ENCODE measurements at places on chromosomes 4 and X.

DNA sequence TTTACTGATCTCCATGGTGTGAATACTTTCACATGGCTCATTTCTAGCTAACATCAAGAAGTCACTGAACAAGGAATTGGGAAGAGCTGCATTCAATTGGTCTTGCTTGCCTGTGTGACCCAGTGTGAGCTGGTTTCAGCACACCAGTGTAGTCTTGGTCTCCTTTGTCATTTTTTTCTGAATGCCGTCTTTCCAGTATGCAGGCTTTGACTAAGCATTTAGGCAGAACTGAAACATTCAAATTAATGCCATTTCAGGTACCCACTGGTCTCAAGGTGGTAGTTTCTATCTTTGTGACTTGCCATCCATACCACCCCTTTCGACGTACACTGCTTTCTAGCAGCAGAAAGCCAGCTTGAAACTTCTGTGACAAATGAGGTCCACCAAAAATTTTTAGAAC lies 550.5 kb upstream of the BOD1L1 start:
- no peak for DNase-seq

GRCh38 chr4:145883101-145883694 lies 55.4 kb downstream of the ZNF827 start:
- no peak for DNase-seq

GRCh38 chr4:47498899-47499298 lies 13.8 kb downstream of the ATP10D start:
- no peak for DNase-seq

DNA sequence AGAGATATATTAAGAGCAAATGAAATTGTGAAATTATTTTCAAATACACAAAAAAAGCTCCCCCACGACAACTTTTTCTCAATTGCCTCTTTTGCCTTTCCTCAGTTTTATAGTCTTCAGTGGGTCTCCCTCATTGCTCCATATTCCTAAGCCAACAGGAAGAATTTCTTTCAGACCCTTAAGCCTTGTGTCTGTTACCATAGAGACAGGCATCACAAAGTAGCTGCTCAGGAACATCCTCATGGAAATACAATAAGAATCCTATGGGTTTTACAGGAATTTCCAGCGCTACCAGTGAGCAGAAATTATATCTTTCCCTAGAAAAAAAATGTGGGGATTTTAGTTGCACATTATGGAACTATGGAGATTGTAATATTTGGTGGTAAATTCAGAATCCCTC lies 121.9 kb upstream of the DMD start:
- no peak for DNase-seq

DNA sequence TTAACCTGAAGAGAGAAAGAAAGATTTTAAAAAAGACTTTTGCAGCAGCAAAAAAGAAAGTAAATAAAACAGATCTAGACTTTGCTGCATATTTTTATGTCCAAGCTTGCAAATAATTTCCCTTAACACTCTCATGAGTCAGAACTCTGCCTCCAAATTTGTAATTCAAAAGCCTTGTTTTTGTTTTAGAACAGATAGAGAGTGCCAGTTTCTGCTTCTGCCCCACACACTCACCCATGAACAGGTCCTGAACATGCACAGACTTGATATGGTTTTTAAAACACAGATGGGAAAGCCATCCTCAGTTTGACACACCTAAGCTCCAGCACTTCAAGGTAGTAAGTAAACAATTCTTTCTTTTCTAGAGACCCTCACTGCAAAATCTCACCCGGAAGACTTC lies 39.7 kb upstream of the VCX3B start:
- DNase-seq, result no peak
